ENCODE measurements at places on chromosomes 13 and 19.

GRCh38 chr13:49330546-49330864, 82.8 kb downstream of the CDADC1 start:
- DNase-seq = no peak

- DNase-seq = no peak
These were observed 330.2 kb downstream of the MZT1 start for GRCh38 chr13:72397265-72397664.

GRCh38 chr13:105740739-105741138, 794.7 kb downstream of the EFNB2 start:
- no peak for DNase-seq

DNA sequence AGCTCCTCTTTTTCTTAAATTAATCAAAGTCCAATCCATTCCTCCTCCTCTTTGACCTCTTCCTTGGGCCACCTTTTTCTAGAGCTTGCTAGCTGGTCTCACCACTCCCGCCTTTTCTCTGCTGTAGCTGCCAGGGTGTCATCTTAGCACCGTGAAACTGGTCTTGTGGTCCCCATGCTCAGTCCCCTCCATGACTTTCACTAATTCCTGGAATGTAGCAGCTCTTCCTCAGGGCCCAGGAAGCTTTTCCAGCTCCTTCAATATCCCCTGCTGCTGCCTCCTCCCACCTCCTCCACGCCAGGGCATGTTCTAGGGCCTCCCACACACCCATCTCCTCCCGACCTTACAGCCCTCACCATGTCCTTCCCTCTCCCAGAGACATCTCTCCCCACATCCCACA, 222.2 kb downstream of the MYO16 start:
- no peak for DNase-seq

GRCh38 chr19:23318143-23318542, 67.9 kb upstream of the ZNF724 start:
- no peak for DNase-seq

GRCh38 chr19:14405380-14405757, 13.8 kb downstream of the DDX39A start:
- no peak for DNase-seq

- DNase-seq = no peak
These were observed 58.3 kb upstream of the ADGRE5 start for GRCh38 chr19:14322889-14323463.

- DNase-seq = no peak
These were observed 7.5 kb downstream of the KCTD15 start for GRCh38 chr19:33804021-33804799.

- no peak for DNase-seq
These were observed 27.9 kb downstream of the C13orf46 start for GRCh38 chr13:113945857-113946408.

DNA sequence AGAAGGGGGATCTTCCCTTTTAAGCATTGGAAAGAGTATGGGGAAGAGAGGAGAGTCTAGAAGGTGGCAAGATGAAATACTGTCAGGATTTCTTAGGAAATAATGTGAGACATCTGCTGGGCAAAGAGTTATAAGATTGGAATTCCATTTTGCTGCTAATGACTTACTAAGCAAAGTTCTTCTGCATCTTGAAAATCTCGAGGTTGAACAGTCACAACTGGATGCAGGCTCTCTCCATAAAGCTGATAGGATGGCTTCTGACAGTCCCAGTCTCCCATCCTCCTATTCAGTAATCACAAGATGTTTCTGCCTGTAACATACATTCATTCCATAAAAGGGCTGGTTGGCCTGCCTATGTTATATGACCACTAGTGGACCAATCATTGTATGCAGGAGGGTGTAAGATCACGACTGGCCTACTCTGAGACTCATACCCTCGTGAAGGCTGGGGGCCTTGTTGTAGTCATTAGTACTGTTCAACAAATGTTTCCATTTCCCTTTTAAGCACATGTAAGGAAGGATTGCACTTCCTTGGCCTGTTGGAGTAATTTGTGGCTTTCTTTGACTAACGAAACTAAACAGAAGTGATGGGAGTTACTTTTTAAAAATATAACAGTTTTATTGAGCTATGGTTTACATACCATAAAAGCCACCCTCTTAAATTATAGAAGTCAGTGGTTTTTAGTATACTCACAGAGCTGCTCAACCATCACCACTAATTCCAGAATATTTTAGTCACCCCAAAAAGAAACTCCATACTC, 45.0 kb upstream of the TDRD3 start:
- DNase-seq = no peak

- no peak for DNase-seq
These were observed 24.4 kb upstream of the GPR18 start for GRCh38 chr13:99282264-99283231.

DNA sequence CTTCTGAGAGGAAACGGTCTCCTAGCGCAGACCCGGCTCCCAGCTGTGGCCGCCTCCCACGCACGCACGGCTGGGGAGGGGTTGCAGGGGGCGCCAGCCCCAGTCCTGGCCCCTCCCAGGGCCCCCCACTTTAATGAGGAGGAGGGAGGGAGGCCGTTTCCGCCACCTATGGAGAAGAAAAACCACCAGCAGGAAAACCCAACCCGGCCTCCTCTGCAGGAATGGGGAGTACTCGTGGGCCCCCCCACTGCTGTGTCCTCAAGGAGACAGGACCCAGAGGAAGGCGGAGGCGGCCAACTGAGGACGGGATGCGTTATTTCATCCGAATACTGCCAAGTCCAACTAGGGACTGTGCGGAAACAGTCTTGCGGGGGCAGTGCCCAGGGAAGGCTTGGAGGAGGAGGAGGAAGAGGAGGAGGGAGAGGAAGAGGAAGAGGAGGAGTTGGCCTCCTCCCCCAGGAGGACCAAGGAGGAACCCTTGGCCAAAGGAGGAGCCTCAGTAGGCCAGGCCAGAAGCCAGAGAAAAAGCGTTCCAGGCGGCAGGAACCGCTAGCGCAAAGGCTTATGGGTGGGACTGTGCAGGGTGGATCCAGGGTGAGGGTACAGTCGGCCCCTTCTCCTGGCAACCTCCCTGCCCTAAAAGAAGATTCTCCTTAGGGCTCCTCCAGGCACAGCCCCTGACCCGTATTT, 3.9 kb upstream of the SSBP4 start:
- no peak for DNase-seq

- no peak for DNase-seq
These were observed 2.7 kb upstream of the SERPINE3 start for GRCh38 chr13:51336746-51337145.

DNA sequence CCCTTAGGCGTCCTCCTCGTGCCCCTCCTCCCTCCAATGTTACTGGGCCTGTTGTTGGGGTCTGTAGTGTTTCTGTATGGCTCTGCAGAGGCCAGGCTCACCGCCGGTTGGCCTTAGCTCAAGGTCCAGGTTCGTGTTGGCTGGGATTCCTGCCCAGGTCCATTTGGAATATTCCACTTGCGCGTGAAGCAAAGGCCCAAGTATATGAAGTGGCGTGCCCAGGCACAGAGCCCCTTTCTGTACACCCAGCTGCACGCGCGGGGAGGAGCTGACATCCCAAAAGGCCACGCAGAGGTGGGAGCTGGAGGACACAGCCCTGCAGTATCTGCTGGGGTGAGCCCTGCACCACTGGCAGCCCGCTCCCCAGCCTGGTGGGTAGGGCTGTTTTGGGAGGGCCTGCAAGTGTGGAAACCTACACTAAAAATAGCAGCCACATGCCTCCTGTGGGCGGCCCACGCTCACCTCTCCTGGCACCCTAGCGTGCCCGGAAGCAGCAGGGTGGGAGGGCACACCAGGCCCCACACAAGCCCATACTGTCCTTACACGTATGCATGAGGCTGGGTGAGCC, 30.2 kb downstream of the CRTC1 start:
- no peak for DNase-seq

DNA sequence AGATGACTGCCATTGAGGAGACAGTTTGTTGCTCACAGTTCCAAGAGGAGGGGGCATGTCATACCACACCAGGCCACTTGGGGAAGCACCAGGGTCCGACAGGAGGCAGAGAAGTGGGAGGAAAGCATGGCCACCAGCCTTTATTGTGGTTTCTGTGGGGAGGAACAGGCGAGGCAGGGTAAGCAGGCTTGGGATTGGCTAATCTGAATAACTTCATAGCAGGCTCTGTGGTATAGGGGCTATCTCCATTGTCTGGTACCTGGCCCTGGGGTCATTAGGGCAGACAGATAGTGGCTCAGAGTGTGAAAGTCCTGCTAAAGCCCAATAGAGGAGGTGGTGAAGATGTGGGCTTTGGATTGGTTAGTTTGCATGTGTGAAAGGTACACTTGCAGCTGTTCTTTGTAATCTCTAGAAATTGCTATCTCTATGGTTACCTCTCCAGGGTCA, 35.5 kb downstream of the CBY2 start:
- no peak for DNase-seq

Data from right renal cortex interstitium (tissue), 3 donors.